ENCODE measurements at places on chromosomes 3 and 15. TPM values are rescaled to one million over a fixed set of nuclear protein-coding genes. Genes with fewer than 3 reads are reported as not detected.
A peak's percentile ranks its signal among the peaks of the same experiment; 100 is the strongest.

DNA sequence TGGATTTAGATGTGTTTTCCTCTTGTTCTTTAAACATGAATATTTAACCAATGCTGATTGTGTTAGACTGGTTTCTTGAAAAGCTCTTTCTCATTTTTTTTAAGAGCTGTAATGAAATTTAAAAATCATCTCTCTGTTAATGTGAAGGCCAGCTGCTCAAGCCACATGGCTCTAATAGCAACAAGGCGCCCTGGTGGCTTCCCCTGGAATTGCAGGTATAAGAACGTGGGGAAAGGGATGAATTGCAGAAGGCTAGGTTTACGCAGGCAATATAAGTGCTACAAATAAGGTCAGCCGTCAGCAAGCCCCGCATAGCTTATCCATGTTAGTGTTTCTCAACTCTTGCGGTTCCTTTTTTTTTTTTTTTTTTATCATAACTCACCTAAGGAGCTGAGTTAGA, 108.5 kb downstream of the SAMMSON start:
- no peak for DNase-seq
- H3K36me3 ChIP-seq = no peaks in the 10 kb centered on the region
- no peak overlapping the region for H3K27ac ChIP-seq
- no peaks in the 10 kb centered on the region for H3K4me1 ChIP-seq
- no peaks in the 10 kb centered on the region for H3K27me3 ChIP-seq

GRCh38 chr15:30990036-30990435, 1.4 kb downstream of the MTMR10 start:
- no peak for DNase-seq
- H3K27me3 ChIP-seq = no peaks in the 10 kb centered on the region
- H3K4me3 ChIP-seq = peak overlapping the region; percentile 99
- H3K4me1 ChIP-seq = peaks cover 14% of the 10 kb centered on the region

GRCh38 chr3:14640157-14640562, 11.4 kb upstream of the CCDC174 start:
- DNase-seq = no peak
- H3K27ac ChIP-seq = no peak overlapping the region
- H3K4me1 ChIP-seq = peaks cover 10% of the 10 kb centered on the region
- peaks cover 4% of the 10 kb centered on the region for H3K27me3 ChIP-seq

DNA sequence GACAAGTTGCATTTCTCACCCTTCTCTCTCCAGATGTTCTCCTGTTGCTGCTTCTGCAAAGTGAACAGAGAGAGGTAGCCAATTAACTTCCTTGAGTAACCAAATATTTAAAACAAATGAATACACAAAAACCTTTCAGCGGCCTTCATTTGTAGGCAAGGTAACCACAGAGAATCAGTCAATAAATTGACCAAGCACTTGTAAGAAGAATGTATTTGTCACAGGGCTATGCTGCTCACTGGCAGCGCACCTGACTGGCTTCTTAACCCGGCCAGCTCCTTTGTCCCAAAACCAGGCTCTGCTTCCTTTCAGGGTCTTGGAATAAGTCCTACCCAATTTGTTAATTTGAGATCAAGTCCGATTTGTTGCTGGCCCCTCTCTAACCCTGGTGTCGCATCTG, 43.5 kb upstream of the STXBP5L start:
- no peaks in the 10 kb centered on the region for H3K4me1 ChIP-seq
- H3K27me3 ChIP-seq = no peaks in the 10 kb centered on the region
- H3K36me3 ChIP-seq = no peaks in the 10 kb centered on the region
- no peak for DNase-seq

DNA sequence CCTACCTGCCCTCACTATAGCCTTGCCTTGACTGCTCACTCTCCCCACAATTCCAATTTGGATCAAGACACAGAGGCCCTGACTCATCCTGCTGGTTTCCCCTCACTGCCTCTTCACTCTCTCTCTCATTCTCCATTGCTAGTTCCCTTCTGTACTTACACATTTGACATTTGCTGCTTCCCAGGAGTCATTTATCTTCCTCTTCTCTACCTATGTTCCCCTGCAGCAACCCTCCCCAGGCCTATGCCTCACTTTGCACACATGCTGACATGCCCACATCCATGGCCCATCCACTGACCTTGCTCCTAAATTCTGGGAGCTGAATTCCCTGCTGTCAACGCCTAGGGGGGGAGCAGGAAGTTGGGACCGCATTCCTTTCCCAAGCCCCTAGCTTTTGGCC, 82.2 kb downstream of the SRGAP3 start:
- DNase-seq = no peak
- H3K27me3 ChIP-seq = no peaks in the 10 kb centered on the region
- peak overlapping the region; percentile 99 for H3K27ac ChIP-seq
- peaks cover 55% of the 10 kb centered on the region for H3K4me1 ChIP-seq
- no peaks in the 10 kb centered on the region for H3K36me3 ChIP-seq
- H3K4me3 ChIP-seq = no peak overlapping the region

The GOLGA6D gene
- polyA plus RNA-seq = not detected

The WDR49 gene
- polyA plus RNA-seq = not detected

The LNP1 gene
- 0.19 TPM for polyA plus RNA-seq

The SUSD5 gene
- 0.09 TPM for polyA plus RNA-seq

The C2CD4A gene
- not detected for polyA plus RNA-seq

The CACNA2D3 gene
- polyA plus RNA-seq = 0.15 TPM

Data from keratinocyte (primary cell).